Gastrocnemius medialis (tissue), 4 donors: ENCODE measurements at places on chromosomes 3 and 15. TPM values are rescaled to one million over a fixed set of nuclear protein-coding genes. Genes with fewer than 3 reads are reported as not detected.
A peak's percentile ranks its signal among the peaks of the same experiment; 100 is the strongest.

LTF gene
- 1.5 TPM for total RNA-seq

TM4SF1 gene
- 23.0 TPM for total RNA-seq

CHRFAM7A gene
- 8.5 TPM for total RNA-seq

ITGB5 gene
- 101 TPM for total RNA-seq

SH2D7 gene
- not detected for total RNA-seq

GOLGA6L7 gene
- total RNA-seq: not detected

DNA sequence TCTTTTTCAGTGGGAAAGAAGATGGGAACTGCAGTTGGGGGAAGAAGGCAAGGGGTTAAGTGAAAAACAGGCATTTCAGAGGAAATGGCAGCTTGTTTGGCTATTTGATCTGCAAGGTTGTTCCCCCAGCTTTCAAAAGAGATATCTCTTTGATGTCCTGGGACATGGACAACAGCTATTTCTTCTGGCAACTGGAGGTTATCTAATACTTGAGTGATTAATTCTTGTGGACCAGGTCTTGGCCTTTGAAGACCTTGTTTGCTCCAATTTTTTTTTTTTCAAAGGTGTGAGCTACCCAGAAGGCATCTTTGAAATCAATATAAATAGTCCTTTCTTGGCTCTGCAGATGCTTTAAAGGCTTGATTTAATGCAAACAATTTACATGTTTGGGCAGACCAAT lies 51.5 kb downstream of the KATNBL1 start:
- H3K36me3 ChIP-seq: no peaks in the 10 kb centered on the region
- H3K4me3 ChIP-seq: no peak overlapping the region
- no peak overlapping the region for H3K27ac ChIP-seq
- no peaks in the 10 kb centered on the region for H3K27me3 ChIP-seq
- no peaks in the 10 kb centered on the region for H3K4me1 ChIP-seq
- DNase-seq: no peak

GRCh38 chr15:40872791-40873693 lies 992 bp downstream of the RHOV start:
- H3K4me1 ChIP-seq: no peaks in the 10 kb centered on the region
- peak overlapping the region; percentile 63 for H3K4me3 ChIP-seq
- H3K27me3 ChIP-seq: peaks cover 11% of the 10 kb centered on the region
- no peak overlapping the region for H3K27ac ChIP-seq
- no peak for DNase-seq

GRCh38 chr3:74443102-74443501 lies 171.4 kb downstream of the CNTN3 start:
- no peak overlapping the region for H3K4me3 ChIP-seq
- H3K36me3 ChIP-seq: no peaks in the 10 kb centered on the region
- DNase-seq: no peak
- no peak overlapping the region for H3K27ac ChIP-seq
- no peaks in the 10 kb centered on the region for H3K27me3 ChIP-seq

DNA sequence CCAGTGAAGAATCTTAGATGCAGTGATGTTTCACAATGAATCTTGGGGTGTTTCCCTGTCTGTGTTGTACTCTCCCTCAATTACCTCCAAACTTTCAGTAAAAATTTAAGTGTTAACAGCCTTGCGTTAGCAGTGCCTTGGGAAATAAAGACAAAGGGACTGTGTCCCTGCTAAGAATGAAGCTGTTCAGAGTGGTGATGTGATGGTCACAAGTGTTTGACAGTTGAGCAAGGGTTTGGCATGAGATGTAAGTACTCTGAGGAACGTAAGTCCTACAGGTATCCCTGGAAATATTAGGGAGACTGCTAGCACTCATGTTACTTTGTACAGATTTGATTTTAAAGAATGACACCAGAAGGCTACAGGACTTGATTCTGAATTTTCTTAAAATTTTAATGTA lies 304.3 kb upstream of the DPH6 start:
- H3K36me3 ChIP-seq: no peaks in the 10 kb centered on the region
- no peaks in the 10 kb centered on the region for H3K27me3 ChIP-seq
- no peaks in the 10 kb centered on the region for H3K4me1 ChIP-seq
- no peak overlapping the region for H3K4me3 ChIP-seq
- no peak for DNase-seq
- no peak overlapping the region for H3K27ac ChIP-seq

- H3K36me3 ChIP-seq: no peaks in the 10 kb centered on the region
- H3K4me1 ChIP-seq: no peaks in the 10 kb centered on the region
- H3K4me3 ChIP-seq: no peak overlapping the region
- no peak overlapping the region for H3K27ac ChIP-seq
Measured at GRCh38 chr3:21672303-21672702, 78.7 kb downstream of the ZNF385D start.

DNA sequence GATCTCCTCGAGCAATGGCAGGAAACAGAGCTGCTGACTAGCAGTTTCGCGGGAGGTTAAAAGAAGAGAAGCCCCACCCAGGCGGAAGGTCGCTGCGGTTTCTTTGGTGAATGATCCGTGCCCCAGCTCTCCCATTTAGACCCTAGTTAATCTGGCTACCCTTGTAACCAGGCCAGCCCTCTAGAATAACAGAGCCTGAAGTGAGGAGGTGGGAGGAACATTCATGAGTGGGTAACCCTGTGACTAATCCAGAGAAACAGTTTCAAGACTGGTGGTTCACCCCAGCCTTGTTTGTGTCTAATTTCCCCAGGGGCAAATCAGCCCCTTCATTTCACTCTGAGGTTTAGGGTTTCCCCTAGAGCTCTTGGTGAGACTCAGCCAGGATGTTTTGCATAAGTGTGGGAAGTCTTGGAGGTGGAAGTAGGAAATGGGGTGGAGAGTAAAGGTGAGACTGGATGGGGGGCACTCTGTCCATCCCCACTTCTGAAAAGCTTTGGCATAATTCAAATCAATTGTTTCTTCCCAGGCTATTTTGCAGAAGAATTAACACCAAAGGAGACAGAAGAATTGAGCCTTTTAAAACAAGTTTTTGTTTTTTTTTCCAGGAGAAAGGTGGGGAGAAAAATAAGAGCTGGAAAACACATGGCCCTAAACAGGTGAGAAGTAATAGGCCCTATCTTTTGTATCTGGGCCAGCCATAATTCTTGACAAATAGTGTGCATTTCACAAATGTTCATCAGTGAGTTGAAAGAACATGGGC lies 303.1 kb downstream of the RPLP1 start:
- no peaks in the 10 kb centered on the region for H3K36me3 ChIP-seq
- H3K27ac ChIP-seq: no peak overlapping the region
- DNase-seq: no peak

DNA sequence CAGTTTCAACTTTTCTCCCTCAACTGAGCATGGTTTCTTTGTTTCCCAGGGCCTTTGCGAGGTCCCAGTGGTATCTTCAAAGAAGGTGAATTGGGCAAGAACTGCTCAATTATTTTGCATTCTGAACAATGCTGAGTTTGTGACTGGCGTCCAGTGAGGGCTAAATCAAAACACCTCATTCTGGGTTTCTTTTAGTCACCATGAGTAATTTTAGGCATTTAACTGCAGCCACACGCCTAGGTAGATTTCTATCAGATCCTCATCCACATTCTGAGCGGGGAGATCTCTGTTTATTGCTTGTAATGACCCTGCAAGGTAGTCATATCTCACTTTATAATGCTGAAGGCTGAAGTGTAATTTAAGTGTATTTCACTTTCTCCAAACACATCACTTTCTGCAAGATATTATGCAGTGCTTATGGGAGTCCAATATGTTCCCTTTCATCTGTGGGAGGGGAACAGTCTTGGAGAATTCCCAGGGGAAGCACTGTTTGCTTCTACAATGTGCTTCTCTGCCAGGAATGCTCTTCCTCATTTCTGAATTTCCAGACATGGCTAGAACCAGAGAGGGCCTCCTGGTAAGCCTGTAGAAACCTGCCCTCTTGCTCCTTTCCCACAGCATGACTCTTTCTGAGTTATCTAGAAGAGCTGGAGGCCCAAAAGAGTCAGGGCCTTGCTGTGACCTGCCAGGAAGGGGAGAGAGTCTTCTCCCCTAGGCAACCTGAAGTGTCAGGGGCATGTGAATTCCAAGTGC lies 91.7 kb downstream of the FRMD4B start:
- H3K4me1 ChIP-seq: no peaks in the 10 kb centered on the region
- H3K4me3 ChIP-seq: no peak overlapping the region
- H3K36me3 ChIP-seq: no peaks in the 10 kb centered on the region
- no peaks in the 10 kb centered on the region for H3K27me3 ChIP-seq

DNA sequence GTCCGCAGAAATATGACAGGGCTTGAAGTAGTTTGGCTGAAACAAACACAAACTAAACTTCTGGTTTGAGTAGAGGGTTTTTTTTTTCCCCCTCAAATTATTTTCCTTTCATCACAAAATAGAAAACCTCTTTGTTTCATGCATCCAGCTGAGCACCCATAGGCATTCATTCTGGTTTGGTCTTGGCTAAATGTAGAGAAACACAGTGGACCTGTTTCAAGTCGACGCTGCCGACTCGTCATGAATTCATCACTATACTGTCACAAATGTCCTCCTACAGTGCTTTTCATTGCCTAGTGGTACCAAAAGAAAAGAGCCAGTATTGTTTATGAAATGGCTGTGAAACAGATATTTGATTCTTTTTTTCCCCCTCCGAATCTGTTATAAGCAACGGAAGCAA lies 52.4 kb upstream of the GYG1 start:
- no peak overlapping the region for H3K4me3 ChIP-seq
- DNase-seq: no peak
- H3K27ac ChIP-seq: no peak overlapping the region

DNA sequence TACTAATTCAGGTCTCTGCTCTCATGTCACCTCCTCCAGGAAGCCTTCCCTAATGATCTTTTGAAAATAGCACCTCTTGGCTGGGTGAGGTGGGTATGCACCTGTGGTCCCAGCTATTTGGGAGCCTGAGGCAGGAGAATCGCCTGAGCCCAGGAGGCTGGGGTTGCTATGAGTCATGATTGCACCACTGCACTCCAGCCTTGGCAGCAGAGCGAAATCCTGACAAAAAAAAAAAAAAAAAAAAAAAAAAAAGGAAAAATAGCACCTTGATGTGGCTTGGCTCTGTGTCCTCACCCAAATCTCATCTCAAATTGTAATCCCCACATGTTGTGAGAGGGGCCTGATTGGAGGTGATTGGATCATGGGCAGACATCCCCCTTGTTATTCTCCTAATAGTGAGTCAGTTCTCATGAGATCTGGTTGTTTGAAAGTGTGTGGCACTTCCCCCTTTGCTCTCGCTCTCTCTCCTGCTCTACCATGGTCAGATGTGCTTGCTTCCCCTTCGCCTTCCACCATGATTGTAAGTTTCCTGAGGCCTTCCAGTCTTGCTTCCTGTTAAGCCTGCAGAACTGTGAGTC lies 11.2 kb upstream of the RNU6-1 start:
- DNase-seq: no peak
- no peaks in the 10 kb centered on the region for H3K27me3 ChIP-seq
- H3K36me3 ChIP-seq: no peaks in the 10 kb centered on the region
- no peaks in the 10 kb centered on the region for H3K4me1 ChIP-seq

DNA sequence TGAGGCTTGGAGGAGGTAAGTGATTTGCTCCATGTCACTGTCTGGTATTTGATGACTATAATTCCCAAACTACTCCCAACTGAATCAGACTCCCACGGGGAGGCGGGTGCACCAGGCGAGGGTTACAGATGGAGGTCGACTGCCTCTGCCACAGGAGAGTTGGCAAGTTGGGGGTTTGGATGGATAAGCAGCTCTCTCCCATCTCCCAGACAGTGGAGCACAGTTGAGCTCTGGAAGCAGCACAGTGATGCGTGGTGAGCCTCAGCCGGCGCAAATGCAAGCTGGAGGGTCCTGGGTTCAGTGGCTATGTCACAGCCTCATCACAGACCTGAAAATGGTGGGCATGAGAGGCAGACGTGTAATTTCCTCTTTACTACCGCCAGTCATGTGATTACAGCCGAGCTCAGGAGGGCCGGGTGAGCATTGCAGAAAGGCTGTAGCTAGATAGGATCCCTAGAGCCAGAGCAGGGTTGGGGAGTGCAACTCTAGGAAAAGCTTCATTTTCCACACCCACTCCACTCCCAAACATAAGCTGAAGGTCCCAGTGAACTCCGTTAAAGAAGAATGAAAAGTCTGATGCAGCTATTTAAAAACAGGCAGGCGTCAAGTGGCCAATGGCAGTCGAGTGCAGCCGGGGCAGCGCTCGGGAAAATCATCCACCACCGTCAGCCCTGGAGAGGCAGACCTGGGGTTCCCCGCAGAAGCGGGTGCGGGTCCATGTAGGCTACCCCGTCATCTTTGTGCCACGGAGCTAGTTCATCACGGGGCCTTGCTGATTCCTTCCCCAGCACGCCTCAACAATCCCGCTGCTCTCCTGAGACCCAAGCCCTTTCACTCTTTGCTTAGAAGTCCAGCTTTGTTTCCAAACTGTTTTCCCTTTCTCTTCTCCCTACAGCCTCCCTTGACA lies 33.3 kb upstream of the VPS8 start:
- no peaks in the 10 kb centered on the region for H3K27me3 ChIP-seq
- H3K4me1 ChIP-seq: no peaks in the 10 kb centered on the region
- DNase-seq: no peak
- no peaks in the 10 kb centered on the region for H3K36me3 ChIP-seq

DNA sequence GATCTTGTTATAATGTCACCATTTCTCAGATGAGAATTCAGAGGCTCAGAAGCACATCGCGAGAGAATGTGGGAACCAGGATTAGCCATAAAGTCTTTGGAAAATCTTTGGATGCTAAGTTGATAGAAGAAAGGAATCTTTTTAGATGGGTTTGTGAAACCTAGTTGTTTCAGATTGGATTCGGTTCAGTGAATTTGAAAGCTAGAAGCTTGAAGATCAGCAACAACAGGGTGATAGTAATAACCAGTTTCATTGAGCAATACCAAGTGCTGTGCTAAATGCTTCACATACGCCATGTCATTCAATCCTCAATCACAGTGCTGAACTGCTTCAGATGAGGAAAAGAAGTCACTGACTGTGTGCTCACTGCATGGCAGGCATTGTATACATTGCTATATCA lies 47.4 kb upstream of the MITF start:
- H3K27me3 ChIP-seq: no peaks in the 10 kb centered on the region
- peak overlapping the region; percentile 23 for H3K27ac ChIP-seq
- H3K4me1 ChIP-seq: peaks cover 5% of the 10 kb centered on the region
- no peaks in the 10 kb centered on the region for H3K36me3 ChIP-seq
- no peak for DNase-seq

GRCh38 chr3:180116658-180117057 lies 79.9 kb upstream of the PEX5L start:
- no peaks in the 10 kb centered on the region for H3K4me1 ChIP-seq
- H3K4me3 ChIP-seq: no peak overlapping the region
- H3K27ac ChIP-seq: no peak overlapping the region
- no peaks in the 10 kb centered on the region for H3K27me3 ChIP-seq

- H3K4me1 ChIP-seq: no peaks in the 10 kb centered on the region
- no peak for DNase-seq
- H3K4me3 ChIP-seq: no peak overlapping the region
- H3K36me3 ChIP-seq: no peaks in the 10 kb centered on the region
- H3K27ac ChIP-seq: no peak overlapping the region
Measured at GRCh38 chr3:161821591-161821990, 325.0 kb downstream of the OTOL1 start.

GRCh38 chr3:122000936-122001605 lies 21.0 kb downstream of the ILDR1 start:
- no peak for DNase-seq
- H3K4me3 ChIP-seq: no peak overlapping the region
- H3K27me3 ChIP-seq: no peaks in the 10 kb centered on the region
- H3K36me3 ChIP-seq: no peaks in the 10 kb centered on the region
- H3K4me1 ChIP-seq: no peaks in the 10 kb centered on the region
- H3K27ac ChIP-seq: no peak overlapping the region

GRCh38 chr3:52150357-52150756 lies 3.9 kb downstream of the POC1A start:
- no peak overlapping the region for H3K27ac ChIP-seq
- H3K36me3 ChIP-seq: no peaks in the 10 kb centered on the region
- no peak overlapping the region for H3K4me3 ChIP-seq
- peaks cover 10% of the 10 kb centered on the region for H3K4me1 ChIP-seq
- DNase-seq: no peak
